Cortex of kidney (tissue), 1 donor: ENCODE measurements at places on chromosomes 12 and 14.

DNA sequence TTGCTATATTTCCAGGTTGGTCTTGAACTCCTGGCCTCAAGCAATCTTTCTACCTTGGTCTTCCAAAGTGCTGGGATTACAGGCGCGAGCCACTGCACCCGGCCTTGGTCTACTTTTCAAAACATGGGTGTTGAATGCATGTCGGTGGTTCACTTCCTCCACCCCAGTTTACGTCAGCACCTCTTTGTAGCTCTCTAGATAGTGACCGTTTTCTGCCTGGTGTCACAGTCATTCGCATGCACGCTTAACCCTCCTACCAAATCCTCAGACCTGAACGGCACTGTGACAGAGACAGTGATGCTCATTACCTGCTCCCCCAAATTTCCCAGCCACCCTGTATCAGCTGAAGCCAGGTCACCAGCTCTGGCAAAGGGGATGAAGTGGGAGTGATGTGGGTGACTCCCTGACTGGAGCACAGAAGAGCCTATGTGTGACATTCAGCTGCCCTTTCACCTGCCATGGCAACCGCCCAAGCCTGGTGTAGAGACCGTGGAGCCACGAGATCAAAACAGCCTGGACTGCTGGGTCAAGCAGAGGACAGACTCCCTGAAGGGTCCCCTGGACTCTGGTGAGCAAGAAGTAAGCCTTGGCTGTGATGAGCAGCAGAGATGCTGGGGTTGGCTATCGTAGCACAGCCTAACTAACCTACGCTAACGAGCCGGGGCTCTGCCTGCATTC lies 66.2 kb upstream of the GPR68 start:
- DNase-seq: no peak

GRCh38 chr12:39061576-39061975 lies 156.2 kb upstream of the CPNE8 start:
- DNase-seq: no peak

DNA sequence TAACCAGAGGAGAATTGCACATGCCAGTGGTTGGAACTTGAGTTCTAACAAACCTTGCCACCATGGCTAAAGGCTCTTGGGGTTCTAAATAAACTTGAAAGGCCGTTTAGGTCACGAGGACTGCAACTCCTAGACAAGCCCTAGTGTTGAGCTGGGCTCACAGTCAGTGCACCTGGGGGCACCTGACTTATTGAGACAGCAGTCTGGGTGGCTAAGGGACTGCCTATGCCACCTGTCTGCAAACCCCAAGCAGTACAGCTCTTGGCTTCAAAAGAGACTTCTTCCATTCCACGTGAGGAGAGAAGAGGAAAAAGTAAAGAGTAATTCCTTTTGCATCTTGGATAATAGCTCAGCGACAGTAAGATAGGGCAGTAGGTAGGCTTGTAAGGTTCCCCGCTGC lies 765.6 kb upstream of the FOXG1 start:
- no peak for DNase-seq

DNA sequence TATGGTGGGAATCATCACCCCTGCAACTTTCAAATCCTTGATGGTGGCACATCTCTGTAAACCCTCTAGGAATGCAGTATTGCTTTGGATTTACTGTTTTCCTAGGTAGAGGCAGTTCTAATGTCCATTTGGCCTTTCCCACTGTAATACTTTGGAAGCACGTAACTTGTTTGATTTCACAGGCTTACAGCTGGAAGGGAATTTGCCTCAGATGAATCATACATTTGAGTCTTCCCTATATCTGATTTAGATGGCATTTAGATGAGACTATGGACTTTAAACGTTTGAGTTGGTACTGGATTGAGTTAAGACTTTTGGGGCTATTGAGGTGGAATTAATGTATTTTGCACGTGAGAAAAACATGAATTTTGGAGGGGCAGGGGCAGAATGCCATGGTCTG lies 35.9 kb downstream of the DAAM1 start:
- no peak for DNase-seq

- DNase-seq: no peak
Measured at GRCh38 chr14:33414041-33414440, 475.4 kb downstream of the NPAS3 start.
